ENCODE measurements at places on chromosomes 7 and 10.

- DNase-seq = no peak
Observed at GRCh38 chr7:23955145-23955544, 245.1 kb downstream of the STK31 start.

DNA sequence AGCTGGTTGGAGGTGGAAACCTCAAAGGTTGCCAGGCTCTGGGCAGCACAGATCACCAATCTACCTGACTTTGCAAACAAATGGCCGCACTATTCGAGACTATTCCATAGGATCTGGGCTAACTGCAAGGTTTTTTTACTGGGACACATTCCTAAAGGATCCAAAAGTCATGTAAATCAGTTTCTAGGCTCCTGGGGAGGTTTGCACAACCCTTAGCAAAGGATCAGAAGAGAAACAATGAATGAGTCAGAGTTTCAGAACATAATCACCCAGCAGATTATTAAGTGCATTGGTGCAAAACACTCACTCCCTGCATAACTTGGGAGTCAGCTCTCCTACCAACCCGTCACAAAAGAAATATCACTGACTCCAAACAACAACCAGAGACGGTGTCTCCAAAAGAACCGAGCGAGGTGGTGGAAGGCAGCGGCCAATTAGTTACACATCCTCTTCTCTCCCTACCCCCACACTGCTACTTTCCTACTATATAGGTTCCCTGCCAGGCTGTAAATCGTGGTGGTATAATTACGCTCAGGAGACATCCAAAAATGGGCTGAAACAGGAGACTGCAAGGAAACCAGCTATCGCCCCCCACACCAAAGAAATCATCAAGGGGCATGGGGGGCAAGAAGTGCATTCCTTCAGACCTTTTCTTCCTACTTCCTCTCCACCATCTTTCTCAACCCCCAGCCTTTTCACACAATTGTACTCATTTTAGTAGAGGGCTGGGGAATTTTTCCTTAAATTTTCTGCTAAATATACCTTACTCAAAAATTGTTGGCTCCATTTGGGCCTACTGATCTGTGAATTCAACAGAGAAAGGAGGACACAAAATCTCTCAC lies 3.2 kb downstream of the UBE2H start:
- DNase-seq = no peak

DNA sequence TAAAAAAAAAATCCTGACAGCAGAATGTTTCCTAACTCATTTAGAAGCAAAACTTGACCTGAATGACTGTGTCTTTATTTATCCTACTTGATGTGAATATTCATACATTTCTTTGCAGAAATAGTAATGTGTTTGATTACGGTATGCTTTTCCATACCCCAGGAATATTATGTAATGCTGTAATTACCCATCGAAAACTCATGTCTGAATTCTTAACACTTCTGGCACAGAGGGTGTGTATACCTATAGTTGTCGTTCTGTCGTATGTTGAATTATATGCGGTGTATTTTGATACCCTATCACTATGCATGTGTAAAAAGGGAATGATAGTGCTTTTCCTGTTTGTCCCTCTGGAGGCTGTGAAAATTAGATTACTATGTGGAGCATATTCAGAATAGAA lies 26.6 kb downstream of the SDK1 start:
- no peak for DNase-seq

DNA sequence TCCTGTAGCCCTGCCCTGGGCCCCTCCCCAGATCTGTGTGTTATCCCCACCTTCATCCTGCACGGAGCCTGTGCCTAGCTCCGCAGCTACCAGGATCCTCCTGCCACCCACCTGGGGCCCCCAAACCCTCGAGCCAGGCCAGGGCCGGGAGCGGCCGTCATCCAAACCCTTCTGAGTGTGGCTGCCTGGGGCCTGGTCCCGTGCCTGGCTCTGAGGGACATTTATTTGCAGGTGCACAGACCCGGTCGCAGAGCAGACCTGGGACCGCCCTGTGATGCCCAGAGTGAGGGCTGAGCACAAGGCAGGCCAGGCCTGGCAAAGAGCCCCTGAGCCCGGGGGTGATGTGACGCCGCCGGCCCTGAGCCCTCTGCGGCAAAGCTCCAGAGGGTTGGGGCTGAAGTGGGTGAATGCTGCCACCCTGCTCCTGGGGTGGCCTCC lies 27.4 kb upstream of the INPP5A start:
- no peak for DNase-seq

GRCh38 chr10:63666836-63667383 lies 145.7 kb downstream of the REEP3 start:
- DNase-seq = no peak

GRCh38 chr7:50092579-50093491 lies at the start of gene ZPBP:
ZPBP (minus strand) TSS chr7:50093246; CDS start chr7:50093194, 52 bp downstream.
- no peak for DNase-seq

DNA sequence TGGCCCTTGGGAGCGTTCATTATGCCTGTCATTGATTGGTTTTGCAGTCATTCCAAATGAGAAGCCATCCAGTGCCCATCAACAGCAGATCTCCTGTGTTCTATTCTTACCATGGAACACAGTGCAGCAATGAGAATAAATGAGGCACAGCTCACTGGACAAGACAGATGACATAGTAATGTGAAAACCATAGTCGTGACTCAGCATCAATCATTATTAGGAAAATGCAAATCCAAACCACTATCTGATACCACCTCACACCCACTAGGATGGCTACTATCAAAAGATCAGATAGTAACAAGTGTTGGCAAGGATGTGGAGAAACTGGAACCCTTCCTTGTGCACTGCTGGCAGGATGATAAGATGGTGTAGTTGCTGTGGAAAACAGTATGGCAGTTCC lies 144.7 kb downstream of the ARHGAP22 start:
- DNase-seq = no peak

DNA sequence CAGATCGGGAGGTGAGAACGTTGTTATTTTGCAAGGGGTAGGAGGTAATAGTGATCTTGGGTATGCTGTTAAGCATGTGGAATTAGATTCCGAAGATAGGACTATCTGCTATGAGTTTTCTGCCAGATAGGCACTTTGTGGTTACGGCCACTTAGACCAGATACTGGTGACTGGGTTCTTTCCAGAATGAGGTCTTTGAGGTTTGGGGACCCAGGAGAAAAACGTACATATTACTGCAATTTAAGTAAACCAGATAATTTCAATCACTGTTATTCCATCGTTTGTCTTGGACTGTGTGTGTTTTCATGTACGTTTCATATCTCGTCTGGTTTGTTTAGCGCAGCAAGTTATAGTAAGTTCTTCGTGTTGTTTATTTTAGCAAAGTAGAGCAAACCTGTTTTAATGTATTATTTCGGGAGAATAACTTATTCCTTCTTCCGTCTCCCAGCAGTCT lies 312 bp downstream of the ARL4A start:
- DNase-seq = no peak

DNA sequence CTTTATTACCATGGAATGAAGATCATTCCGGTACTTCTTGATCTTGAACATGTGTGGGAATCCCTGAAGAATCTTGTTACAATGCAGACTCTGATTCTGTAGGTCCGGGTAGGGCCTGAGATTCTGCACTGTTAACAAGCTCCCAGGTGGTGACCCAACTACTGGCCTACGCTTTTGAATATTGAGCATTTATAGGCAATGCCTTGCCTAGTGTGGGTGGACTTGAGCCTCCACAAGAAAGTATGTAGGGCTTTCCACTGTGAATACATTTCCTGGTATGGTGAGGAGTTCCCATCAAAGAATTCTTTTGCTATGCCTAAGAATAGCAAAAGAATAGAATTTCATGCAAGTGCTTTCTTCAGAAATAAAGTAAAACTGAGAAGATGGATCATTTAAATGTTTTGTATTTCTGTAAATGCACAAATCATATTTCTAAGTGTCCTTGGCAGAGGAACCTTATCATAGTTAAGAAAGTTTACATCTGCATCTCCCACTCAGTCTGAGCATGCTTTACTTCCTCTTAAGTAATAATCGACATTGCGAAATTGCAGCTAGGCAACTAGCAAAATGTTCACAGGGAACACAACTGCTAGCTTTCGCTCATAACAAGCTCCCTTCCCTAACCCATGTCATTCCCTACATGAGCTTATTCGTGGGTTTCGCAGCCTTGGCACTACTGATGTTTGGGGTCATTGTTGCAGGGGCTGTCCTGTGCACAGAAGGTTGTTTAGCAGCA lies 71.4 kb downstream of the AHR start:
- DNase-seq = no peak

GRCh38 chr7:106774768-106775551 lies 90.1 kb upstream of the PIK3CG start:
- DNase-seq = no peak

GRCh38 chr7:131104596-131105293 lies 222.9 kb upstream of the MKLN1 start:
- no peak for DNase-seq

DNA sequence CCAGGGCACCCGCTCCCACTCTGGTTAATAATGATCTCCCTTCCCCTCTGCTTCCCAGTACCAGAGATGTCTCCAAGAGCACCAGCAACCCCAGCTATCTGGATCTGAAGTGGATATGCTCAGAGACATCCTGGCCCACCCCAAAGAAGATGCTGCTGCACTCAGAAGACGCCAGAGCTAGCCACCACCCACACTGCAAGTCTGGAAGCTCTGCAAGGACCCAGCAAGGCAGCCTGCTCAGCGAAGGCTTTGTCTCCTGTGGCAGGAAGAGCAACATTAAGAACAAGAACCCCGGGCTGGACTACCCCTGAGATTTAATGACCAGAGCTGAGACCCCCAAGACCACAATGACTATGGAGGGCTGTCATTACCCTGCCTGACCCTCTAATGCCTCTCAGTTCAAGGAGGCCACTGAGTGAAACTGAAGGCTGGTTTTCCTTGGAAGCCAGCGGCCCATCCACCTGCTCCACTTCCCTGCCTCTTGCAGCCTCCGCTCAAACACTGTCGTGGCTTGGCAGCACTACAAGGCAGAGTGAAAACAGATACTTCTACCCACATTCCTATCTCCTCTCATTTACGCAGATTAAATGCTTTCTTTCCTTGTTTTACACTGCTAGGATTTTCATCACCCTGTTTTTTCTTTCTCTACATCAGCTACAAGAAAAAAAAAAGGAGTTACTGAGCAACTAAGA lies 202.2 kb downstream of the SNX10 start:
- DNase-seq = no peak

DNA sequence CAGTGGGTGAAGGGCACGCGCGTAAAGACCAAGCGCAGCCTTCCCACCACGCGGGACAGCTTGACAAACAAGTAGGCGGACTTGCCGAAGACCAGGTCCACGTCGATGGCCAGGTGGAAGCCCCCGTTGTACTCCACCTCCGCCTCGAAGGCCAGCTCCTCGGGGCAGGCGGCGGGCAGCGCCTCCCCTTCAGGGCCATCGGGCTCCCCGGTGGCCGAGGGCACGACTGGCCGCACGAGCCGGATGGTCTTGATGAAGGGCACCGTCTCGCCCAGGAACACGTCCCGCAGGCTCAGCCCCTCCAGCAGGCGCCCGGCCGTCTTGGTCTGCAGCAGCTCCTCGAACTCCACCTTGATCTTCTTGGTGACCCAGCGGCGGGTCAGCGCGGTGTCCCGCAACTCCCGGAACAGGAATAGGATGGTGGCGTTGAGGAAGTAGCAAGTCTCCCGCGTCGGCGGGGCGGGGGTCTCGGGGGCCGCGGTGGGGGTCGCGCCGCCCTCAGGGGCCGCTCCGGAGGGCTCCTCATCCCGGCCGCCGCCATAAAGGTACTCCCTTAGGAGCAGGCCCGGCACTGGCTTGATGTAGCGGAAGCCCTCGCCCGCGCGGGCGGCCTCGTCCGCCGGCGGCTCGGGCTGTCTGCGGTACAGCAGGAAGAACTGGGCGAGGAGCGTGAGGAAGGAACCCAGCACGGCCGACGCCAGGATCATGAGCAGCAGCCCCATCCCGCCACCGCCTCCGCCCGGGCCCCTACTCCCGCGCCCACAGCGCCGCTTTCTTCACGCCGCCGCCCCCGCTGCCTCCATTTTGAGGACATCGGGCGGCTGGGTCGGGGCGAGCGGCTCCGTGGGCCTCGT lies 507 bp downstream of the PDZD8 start:
- no peak for DNase-seq

DNA sequence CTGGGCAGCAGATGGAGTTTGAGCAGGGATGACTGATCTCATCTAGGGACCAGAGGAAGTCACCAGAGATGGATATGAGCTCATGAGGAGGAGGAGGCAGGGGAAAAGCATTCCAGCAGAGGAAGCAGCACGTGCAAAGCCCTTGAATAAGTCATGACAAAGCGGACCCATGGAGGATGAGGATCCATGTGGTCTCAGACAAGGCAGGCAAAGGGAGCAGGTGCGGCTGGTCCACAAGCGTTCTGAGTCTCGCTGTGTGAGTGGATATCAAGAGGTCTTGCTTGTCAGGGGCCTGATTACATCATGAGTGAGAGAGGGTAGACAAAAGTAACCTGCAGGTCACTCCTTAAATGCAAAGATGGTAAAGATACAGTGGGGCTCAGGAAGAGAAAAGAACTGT lies 307.6 kb downstream of the GRID1 start:
- no peak for DNase-seq

DNA sequence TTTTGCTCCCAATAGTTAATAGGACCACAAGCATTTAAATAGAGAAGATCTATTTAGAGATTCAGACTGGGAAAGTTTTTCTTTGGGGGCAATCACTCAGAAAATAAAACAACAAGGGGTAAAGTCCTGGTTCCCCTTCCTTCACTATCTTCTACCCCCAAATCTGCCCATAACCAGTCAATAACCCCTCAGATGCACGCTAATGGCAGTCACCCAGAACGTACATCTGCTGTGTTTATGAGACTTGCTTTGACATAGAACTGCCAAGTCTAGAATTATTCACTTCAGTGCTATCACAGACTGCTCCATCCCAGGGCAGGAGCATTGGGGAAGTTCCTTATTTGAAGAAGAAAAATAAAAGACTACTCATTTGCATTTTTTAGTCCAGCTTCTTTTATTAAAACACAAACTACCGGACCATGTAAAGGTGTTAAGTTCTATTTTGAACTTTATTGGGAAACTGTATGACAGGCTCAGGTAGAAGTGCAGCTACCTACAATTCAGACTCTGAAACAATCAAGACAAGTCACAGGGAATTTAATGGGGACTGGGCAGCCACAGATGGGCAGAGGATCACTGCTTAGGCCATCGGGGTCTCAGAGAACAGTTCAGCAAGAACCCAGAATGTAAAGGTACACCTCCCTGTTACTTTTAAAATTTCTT lies 38.4 kb downstream of the ANK3 start:
- no peak for DNase-seq

DNA sequence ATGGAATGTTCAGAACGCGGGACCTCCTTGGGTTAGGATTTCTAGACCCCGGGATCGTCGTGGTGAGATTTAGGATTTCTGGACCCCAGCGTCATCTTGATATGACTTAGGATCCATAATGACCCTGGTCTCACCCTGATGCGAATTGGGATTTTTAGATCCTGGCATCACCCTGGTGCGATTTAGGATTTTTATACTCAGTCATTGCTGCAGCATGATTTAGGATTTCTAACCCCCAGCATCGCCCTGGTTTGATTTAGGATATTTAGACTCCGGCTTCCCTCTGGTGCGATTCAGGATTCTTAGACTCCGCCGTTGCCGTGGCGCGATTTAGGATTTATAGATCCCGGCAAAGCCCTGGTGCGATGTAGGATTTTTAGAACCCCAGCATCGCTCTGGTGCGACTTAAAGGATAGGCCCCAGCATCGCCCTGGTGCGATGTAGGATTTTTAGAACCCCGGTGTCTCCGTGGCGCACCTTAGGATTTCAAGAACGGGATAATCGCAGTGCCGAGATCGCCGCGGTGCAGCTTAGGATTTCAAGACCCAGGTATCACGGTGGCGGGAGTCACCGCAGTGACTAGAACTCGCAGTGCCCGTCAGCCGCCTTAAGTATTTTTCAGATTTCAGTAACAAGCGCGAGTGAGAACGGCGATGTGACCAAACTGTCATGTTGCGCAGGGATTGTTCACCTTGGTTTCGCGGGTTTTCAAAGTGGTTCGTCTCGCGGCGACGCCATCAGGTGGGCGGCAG lies 814 bp downstream of the MEST start:
- no peak for DNase-seq

GRCh38 chr10:42543840-42544372 lies 94.5 kb downstream of the ZNF33B start:
- no peak for DNase-seq

Data from cortex of kidney (tissue), 1 donor.